ENCODE measurements at places on chromosomes 2 and 18.

DNA sequence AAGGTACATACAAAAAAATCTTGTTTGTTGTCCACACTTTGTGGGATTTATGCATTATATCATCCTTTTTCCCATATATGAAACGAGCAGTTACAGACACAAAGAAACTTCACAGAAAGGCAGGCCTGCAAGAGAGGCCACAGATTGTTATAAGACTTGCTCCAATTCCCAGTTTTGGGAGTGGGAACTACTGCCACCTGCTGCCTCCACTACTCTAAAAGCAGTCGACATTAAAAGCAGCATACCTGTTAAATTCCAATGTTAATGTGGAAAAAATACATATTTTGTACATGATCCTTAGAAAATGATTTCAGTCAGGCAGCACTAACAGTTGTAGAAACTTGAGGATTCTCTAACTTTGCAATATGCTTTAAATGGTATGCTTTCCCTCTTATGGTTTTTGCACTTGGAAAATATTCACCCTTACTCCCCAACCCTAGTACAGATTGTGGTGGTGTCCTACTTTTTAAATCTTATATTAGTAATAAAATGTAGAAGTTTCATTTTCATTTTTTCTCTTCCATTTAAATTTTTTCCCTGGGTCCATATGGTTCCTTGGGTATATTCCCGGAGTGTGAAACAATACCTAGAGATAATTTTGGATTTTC lies 37.9 kb downstream of the SLC38A11 start:
- peaks cover 33% of the 10 kb centered on the region for H3K4me1 ChIP-seq
- H3K36me3 ChIP-seq = no peaks in the 10 kb centered on the region
- no peak for DNase-seq
- no peak overlapping the region for H3K4me3 ChIP-seq
- no peaks in the 10 kb centered on the region for H3K27me3 ChIP-seq

GRCh38 chr2:205902041-205902899 lies 183.7 kb downstream of the INO80D start:
- H3K36me3 ChIP-seq = no peaks in the 10 kb centered on the region
- peaks cover 18% of the 10 kb centered on the region for H3K27me3 ChIP-seq
- peak overlapping the region; percentile 63 for H3K4me3 ChIP-seq
- peak overlapping the region; percentile 92 for H3K27ac ChIP-seq

DNA sequence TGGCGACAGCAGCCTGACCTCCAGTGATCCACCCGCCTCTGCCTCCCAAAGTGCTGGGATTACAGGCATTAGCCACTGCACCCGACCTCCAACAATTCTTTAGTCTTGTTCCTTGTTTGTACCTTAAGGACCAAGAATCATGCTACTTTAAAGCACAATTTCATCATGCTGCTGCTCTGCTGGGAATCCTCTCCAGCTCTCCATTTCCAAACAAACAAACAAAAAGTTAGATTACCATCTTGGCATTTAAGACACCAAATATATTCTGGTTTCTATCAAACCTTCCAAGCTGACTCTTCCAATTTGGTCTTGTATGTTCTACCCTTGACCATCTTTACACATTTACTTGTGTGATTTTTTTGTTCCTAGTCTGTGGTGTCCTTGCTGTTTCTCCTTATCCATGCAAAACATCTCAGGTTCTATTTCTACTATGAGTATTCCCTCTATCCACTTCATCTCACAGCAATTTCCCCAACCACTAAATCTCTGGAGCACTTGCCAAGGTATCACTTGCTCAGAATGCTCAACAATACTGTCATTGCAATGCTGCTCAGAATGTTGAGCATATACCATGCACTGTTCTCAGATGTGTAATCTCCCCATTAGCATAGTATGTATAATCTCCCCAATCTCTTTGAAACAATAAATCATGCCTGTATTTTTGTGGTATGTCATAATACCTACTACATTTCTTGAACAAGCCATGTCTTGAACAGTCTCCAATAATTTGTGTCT lies 73.2 kb upstream of the GALNT5 start:
- H3K27me3 ChIP-seq = peaks cover 2% of the 10 kb centered on the region
- no peaks in the 10 kb centered on the region for H3K4me1 ChIP-seq
- H3K4me3 ChIP-seq = no peak overlapping the region
- H3K36me3 ChIP-seq = no peaks in the 10 kb centered on the region
- no peak overlapping the region for H3K27ac ChIP-seq
- DNase-seq = no peak

DNA sequence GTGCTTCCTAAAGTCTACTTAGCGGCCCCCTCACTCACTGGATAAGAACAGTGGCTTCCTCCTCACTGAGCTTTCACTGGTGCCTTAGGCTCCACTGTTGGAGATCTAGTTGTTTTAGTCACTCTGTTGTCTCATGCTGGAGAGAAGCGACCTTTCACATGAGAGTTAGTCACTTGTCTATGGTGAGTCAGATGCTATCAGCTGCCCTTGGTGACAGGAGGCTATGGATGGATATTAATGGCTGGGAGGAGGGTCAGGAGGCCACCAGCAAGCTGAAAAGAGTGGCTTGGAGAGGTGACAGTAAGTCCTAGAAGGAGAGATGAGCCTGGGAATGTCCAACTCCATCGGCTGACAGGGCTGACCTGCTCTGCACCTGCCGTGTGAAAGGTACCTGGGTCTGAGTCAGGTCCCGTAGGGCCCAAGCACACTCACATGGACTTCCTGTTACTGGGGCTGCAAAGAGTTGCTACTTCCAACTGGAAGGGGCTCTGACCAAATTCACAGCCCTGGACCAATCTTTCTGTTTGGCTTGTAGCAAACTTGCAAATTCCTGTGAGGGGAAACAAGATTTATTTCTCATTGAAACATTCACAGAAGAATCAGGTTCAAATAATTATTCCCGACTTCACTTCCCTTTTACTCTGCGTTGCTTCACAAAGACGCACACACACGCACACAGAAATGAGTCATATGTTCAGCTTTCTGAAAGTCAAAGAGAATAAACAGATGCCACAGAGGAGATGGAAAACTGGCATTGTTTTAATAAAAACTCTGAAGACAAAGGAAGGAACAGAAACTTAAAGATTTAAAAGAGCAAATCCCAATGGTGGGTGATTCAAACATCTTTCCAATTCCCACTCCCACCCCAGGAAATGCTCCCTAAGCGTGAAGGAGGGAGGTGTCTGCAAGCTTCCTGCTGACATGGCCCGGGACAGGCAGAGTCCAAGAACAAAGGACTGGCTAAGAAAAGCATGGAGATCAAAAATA lies 203.5 kb upstream of the TWIST2 start:
- DNase-seq = peak; percentile 22
- H3K36me3 ChIP-seq = no peaks in the 10 kb centered on the region
- no peak overlapping the region for H3K27ac ChIP-seq
- H3K4me1 ChIP-seq = peaks cover 5% of the 10 kb centered on the region
- no peak overlapping the region for H3K4me3 ChIP-seq
- H3K27me3 ChIP-seq = no peaks in the 10 kb centered on the region

DNA sequence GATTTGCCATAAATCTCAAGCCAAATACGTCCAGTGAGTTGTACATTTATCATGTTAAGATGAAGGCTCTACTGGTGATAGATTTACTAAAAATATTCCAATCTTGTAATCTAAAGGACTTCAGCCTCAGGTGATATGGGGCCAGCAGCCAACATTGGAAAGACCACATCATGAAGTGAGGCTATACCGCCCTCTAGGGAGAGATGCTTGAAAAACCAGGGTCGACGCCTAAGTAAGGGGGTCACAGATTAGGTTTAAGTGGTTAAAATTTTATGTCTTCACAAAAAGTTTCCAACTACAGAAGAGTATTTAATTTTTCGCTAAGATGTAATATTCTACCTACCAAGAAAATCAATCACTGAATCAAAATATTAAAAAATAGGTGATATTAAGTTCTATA lies 33.3 kb downstream of the DOCK10 start:
- no peak for DNase-seq
- H3K27ac ChIP-seq = no peak overlapping the region
- H3K27me3 ChIP-seq = peaks cover 15% of the 10 kb centered on the region
- H3K4me3 ChIP-seq = no peak overlapping the region
- H3K36me3 ChIP-seq = no peaks in the 10 kb centered on the region

GRCh38 chr18:58013241-58014211 lies 30.5 kb upstream of the NEDD4L start:
- peaks cover 8% of the 10 kb centered on the region for H3K4me1 ChIP-seq
- DNase-seq = no peak
- H3K27me3 ChIP-seq = no peaks in the 10 kb centered on the region
- peak overlapping the region; percentile 52 for H3K27ac ChIP-seq

DNA sequence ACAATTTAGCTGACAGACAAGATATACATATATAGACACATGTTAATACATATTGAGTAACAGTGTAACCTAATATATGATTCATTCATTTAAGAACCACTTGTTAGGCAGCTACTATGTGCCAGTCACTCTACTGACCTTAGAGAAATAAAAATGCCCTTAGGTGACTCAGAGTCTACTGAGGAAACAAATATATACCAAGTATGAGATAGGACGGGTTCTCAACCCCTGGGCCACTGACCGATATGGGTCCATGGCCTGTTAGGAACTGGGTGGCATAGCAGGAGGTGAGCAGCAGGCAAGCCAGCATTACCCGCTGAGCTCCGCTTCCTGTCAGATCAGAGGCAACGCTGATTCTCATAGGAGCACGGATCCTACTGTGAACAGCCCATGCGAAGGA lies 14.8 kb downstream of the STRN start:
- H3K4me1 ChIP-seq = peaks cover 34% of the 10 kb centered on the region
- peak overlapping the region; percentile 97 for H3K27ac ChIP-seq
- peaks cover 12% of the 10 kb centered on the region for H3K36me3 ChIP-seq
- H3K4me3 ChIP-seq = peak overlapping the region; percentile 12
- DNase-seq = no peak

GRCh38 chr2:190069936-190070696 lies 7.6 kb upstream of the MSTN start:
- no peaks in the 10 kb centered on the region for H3K36me3 ChIP-seq
- H3K4me3 ChIP-seq = no peak overlapping the region
- no peak overlapping the region for H3K27ac ChIP-seq
- no peak for DNase-seq

GRCh38 chr2:43898134-43898837 lies 59.5 kb downstream of the ABCG8 start:
- no peak for DNase-seq
- H3K4me3 ChIP-seq = peak overlapping the region; percentile 39
- peaks cover 32% of the 10 kb centered on the region for H3K36me3 ChIP-seq
- H3K27ac ChIP-seq = peak overlapping the region; percentile 6
- no peaks in the 10 kb centered on the region for H3K27me3 ChIP-seq

- no peaks in the 10 kb centered on the region for H3K4me1 ChIP-seq
- no peaks in the 10 kb centered on the region for H3K27me3 ChIP-seq
- H3K36me3 ChIP-seq = peaks cover 13% of the 10 kb centered on the region
- no peak for DNase-seq
- no peak overlapping the region for H3K4me3 ChIP-seq
- no peak overlapping the region for H3K27ac ChIP-seq
Measured at GRCh38 chr2:233461481-233461891, 105.1 kb downstream of the USP40 start.

GRCh38 chr2:111062417-111062816 lies 58.3 kb upstream of the BCL2L11 start:
- peaks cover 8% of the 10 kb centered on the region for H3K27me3 ChIP-seq
- no peak for DNase-seq
- H3K36me3 ChIP-seq = no peaks in the 10 kb centered on the region
- H3K27ac ChIP-seq = no peak overlapping the region

DNA sequence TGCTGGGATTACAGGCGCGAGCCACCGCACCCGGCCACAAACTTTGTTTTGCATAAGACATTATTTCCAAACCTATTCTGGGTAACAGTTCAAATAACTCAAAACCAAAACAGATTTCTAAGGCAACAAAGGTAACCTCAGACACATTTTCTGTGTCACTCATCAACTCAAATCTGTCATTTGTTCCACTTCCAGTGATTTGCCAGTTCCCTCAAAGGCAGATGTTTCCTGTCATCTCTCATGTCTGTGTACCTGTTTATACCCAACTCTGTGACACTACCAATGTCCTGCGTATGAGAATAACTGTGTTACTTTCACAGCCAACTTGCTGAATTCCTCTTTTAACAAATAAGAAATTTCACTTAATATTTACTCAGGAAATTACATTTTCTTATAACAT lies 54.4 kb downstream of the SCN3A start:
- DNase-seq = no peak
- no peaks in the 10 kb centered on the region for H3K36me3 ChIP-seq
- no peak overlapping the region for H3K4me3 ChIP-seq
- no peak overlapping the region for H3K27ac ChIP-seq
- H3K27me3 ChIP-seq = no peaks in the 10 kb centered on the region

All from type B pancreatic cell (in vitro differentiated cells).